T-cell (primary cell): ENCODE measurements at places on chromosomes 1 and 21. TPM values are rescaled to one million over a fixed set of nuclear protein-coding genes. Genes with fewer than 3 reads are reported as not detected.

- H3K36me3 ChIP-seq = no peaks in the 10 kb centered on the region
- no peak for DNase-seq
- H3K4me1 ChIP-seq = no peaks in the 10 kb centered on the region
- no peaks in the 10 kb centered on the region for H3K27me3 ChIP-seq
- H3K27ac ChIP-seq = no peak overlapping the region
These were observed 34.2 kb upstream of the VTCN1 start for GRCh38 chr1:117244971-117245370.

DNA sequence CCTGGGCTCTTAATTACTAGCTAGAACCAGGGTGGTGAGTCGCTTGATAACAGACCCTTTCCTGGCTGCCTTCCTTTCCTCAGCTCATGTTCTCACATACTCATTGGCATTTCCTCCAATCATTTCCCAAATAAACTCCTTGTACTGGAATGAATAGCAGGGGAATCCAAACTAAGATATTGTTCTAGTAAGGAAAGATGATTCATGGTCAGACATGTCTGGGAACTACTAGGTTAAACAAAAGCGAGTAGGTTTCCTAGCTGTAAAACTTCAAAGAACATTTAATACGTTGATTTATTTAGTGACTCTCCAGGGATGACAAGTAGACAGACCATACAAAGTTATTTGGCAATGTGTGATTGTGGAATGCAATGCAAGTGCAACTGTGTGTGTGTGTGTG lies 121.2 kb upstream of the KCNJ6 start:
- H3K27ac ChIP-seq = no peak overlapping the region
- H3K36me3 ChIP-seq = no peaks in the 10 kb centered on the region
- H3K4me3 ChIP-seq = no peak overlapping the region

DNA sequence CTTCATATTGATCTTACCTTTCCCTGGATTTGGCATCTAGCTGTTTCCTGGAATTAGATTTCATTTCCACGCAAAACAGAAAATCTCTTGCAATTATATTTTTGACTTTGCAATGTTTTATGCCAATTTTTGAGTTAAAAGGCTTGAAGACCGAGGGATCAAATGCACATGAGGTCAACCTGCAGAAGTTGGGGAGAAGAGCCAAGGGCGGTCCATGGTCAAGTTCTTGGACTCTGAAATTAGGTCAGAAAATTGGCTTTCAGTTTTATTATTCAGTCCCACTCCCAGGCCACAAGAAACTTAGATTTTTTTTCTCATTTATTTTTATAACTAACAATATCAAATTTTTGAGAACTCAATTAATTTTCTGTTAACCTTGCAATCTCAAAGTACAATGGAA lies 499.1 kb upstream of the USP24 start:
- no peak for DNase-seq
- peaks cover 2% of the 10 kb centered on the region for H3K27me3 ChIP-seq
- H3K4me1 ChIP-seq = no peaks in the 10 kb centered on the region
- H3K4me3 ChIP-seq = no peak overlapping the region
- no peak overlapping the region for H3K27ac ChIP-seq
- no peaks in the 10 kb centered on the region for H3K36me3 ChIP-seq

DNA sequence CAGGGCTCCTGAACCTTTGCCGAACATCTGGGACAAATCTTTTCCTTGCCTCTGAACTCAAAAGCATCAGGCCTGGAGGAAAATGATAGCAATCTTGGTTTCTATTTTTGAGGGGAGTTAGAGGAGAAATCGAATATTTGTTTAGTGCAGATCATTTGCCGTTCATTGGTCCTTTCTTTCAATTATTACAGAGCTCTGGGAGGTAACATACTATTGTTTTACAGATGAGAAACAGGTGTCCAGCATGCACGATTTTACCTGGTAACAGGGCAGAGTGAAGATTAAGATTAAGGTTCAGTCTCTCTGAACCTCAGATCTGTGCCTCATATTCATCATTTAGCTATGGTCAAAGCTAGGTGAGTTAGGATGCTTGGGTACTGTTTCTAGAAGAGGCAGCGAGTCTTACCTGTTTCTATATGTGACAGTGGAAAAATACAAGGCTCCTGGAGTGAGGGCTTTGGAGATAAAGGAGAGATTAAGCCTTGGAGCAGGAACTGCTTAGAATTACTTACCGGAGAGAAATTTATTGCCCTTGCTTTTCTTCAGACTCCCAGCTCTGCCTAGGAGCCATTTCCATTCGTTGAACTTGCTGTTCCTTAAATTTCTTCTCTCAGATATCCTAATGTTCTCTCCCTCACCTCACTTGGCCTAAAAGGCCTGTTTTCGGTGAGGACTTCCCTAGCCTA lies 1.4 kb downstream of the PRCC start:
- peak overlapping the region; percentile 96 for H3K4me3 ChIP-seq
- H3K36me3 ChIP-seq = peaks cover 20% of the 10 kb centered on the region
- no peak for DNase-seq

PLA2G5 gene
- not detected for total RNA-seq

IRF6 gene
- 0.53 TPM for total RNA-seq

DNA sequence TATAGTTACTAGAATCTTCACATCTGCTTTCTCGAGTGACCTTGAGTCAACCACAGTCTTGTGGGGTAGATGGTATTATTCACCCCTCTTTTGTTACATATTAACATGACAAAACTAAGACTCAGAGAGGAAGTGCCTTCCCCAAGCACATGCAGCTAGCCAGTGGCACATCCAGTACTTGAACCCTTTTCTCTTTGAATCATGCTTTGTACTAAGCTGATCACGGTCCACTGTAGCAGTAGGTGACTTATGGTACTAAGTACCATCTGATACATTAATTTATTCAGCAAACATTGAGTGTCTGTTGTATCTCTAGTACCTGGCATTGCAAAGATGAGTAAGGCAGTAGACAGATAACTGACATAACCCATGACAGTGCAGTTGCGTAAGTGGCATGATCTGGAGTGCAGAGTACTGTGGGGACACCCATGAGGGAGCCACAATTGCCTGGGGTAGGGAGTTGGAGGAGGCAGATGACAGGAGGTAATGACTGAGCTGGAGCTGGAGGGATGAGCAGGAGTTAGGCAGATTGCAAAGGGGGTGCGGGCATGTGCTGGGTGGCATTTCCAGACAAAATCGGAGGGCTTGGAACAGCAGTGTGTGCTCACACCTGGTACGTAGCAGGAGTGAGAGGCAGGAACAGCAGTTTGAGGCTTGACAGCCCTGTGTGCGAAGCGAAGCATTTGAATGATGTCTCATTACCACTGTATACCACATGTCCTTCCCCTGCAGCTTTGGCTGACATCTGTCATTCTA lies 29.8 kb downstream of the UCK2 start:
- peaks cover 5% of the 10 kb centered on the region for H3K4me1 ChIP-seq
- no peak overlapping the region for H3K27ac ChIP-seq
- no peaks in the 10 kb centered on the region for H3K36me3 ChIP-seq

GRCh38 chr1:151143057-151143435 lies 3.4 kb downstream of the SEMA6C start:
- no peak overlapping the region for H3K4me3 ChIP-seq
- DNase-seq = no peak
- H3K36me3 ChIP-seq = no peaks in the 10 kb centered on the region
- peaks cover 23% of the 10 kb centered on the region for H3K4me1 ChIP-seq

OR2L3 gene
- not detected for total RNA-seq

- H3K27ac ChIP-seq = no peak overlapping the region
- H3K4me3 ChIP-seq = no peak overlapping the region
- DNase-seq = no peak
- no peaks in the 10 kb centered on the region for H3K27me3 ChIP-seq
These were observed 108.7 kb upstream of the F3 start for GRCh38 chr1:94650301-94650700.

GRCh38 chr1:151943591-151943990 lies 34.3 kb upstream of the THEM4 start:
- peak overlapping the region; percentile 96 for H3K27ac ChIP-seq
- no peak for DNase-seq
- H3K36me3 ChIP-seq = no peaks in the 10 kb centered on the region
- H3K27me3 ChIP-seq = no peaks in the 10 kb centered on the region
- no peak overlapping the region for H3K4me3 ChIP-seq

GRCh38 chr1:208931936-208932335 lies 651.6 kb upstream of the CAMK1G start:
- no peak overlapping the region for H3K27ac ChIP-seq
- H3K4me3 ChIP-seq = no peak overlapping the region
- no peaks in the 10 kb centered on the region for H3K27me3 ChIP-seq
- no peak for DNase-seq

KRTAP21-2 gene
- total RNA-seq = not detected

DNA sequence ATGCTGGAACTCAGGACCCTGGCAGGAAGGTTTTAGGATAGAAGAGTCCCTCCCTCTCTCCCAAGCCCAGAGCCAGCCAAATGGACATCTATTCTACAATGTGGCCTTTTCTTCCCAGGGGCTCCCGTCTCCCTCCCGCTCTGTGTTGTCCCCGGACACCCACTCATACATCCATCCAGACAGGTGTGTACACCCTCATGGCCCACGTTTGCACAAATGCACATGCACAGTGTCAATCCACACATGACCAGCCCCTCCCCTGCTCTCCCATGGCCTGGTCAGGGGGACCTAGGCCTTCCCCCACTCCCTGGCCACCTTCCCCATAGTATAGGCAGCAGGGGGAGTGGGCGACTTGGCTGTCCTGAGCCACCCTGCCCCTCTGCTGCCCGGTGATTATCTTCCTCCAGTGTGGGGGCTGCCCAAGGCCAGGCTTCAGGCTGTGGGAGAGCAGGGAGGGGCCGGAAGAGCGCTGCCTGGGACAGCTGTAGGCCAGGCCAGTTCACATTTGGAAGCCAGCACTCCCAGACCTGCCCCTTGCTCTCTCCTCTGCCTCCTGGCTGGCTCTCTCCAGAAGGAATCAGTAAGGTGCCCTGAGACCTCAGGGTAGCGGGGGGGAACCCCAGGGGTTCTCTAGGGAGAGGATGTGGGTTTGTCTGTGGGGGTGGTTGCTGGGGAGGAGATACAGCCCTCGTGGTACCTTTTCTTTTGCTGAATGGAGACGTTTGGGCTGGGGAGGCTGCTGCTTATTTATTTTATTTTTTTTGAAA lies 4.1 kb upstream of the PTPN7 start:
- peak overlapping the region; percentile 58 for H3K27ac ChIP-seq
- H3K36me3 ChIP-seq = no peaks in the 10 kb centered on the region
- DNase-seq = peak; percentile 77
- H3K4me1 ChIP-seq = peaks cover 51% of the 10 kb centered on the region

GRCh38 chr1:180028864-180029263 lies 74.3 kb downstream of the CEP350 start:
- no peak overlapping the region for H3K4me3 ChIP-seq
- no peaks in the 10 kb centered on the region for H3K4me1 ChIP-seq
- H3K27me3 ChIP-seq = no peaks in the 10 kb centered on the region
- H3K36me3 ChIP-seq = peaks cover 59% of the 10 kb centered on the region

DNA sequence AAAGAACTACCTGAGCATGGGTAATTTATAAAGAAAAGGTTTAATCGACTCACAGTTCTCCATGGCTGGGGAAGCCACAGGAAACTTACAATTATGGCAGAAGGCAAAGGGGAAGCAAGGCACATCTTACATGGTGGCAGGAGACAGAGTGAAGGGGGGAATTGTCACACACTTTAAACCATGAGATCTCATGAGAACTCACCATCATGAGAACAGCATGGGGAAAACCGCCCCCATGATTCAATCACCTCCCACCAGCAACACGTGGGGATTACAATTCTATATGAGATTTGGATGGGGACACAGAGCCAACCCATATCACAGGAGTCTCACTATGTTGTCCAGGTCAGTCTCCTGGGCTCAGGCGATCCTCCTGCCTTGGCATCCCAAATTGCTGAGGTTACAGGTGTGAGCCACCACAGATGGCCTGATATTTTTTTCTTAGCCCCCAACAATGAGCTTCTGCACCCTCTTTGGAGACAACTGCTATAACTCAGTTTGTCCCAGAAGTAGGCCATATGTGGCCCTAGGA lies 22.5 kb upstream of the MORC3 start:
- H3K4me3 ChIP-seq = peak overlapping the region; percentile 56
- H3K27ac ChIP-seq = peak overlapping the region; percentile 83
- no peaks in the 10 kb centered on the region for H3K27me3 ChIP-seq
- no peak for DNase-seq
- H3K36me3 ChIP-seq = peaks cover 11% of the 10 kb centered on the region
- peaks cover 43% of the 10 kb centered on the region for H3K4me1 ChIP-seq

DNA sequence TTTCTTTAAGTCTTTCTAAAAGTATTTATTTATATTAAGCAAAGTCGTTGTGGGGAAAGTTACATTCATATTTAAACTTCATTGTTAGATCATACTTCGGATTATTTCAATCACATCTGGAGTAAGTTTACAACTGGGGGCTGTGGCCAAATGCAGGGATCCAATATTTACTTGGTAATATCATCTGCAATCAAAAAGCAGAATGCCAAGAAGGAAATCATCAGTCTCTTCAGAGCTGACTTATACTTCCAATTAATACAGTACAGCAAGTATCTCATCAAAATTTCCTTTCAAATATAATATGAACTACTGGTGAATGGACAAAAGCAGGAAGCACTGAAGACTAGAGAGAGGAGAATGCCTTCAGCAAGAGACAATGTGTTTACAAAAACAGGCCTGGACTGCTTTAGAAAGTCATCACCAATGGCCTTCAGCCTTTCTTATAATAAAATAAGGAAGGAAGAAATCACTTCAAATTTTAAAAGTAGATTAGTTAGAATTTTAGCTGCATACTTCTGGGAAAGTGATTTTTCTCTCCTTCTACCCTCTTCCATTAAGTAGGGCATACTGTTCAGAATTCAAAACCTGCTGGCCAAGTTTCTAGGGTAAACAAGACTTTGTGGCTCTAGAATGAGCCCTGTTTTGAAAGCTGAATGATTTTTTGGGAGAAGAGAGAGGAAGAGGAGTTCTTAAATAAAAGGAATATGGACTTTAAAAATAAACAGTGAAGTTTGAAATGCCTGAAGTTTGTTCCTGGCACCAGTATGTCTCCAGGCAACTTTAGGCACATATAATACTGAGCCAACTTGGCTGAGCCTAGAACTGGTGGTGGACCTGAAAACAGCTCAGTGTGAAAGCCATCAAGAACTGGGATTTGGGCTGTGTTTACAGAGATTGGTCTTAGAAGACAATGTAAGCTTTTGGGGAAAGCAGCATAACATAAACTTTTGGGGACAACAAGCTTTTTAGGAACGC lies 22.2 kb upstream of the MYOC start:
- no peaks in the 10 kb centered on the region for H3K36me3 ChIP-seq
- H3K27me3 ChIP-seq = no peaks in the 10 kb centered on the region
- H3K4me1 ChIP-seq = no peaks in the 10 kb centered on the region
- no peak overlapping the region for H3K27ac ChIP-seq
- H3K4me3 ChIP-seq = no peak overlapping the region
- DNase-seq = no peak

- H3K27me3 ChIP-seq = no peaks in the 10 kb centered on the region
- H3K4me1 ChIP-seq = no peaks in the 10 kb centered on the region
- no peak overlapping the region for H3K27ac ChIP-seq
- peaks cover 7% of the 10 kb centered on the region for H3K36me3 ChIP-seq
- DNase-seq = no peak
- H3K4me3 ChIP-seq = no peak overlapping the region
These were observed 72.0 kb downstream of the WARS2 start for GRCh38 chr1:119068427-119068826.
